Fibroblast of skin of abdomen (primary cell): ENCODE measurements at places on chromosomes 11 and 22.

DNA sequence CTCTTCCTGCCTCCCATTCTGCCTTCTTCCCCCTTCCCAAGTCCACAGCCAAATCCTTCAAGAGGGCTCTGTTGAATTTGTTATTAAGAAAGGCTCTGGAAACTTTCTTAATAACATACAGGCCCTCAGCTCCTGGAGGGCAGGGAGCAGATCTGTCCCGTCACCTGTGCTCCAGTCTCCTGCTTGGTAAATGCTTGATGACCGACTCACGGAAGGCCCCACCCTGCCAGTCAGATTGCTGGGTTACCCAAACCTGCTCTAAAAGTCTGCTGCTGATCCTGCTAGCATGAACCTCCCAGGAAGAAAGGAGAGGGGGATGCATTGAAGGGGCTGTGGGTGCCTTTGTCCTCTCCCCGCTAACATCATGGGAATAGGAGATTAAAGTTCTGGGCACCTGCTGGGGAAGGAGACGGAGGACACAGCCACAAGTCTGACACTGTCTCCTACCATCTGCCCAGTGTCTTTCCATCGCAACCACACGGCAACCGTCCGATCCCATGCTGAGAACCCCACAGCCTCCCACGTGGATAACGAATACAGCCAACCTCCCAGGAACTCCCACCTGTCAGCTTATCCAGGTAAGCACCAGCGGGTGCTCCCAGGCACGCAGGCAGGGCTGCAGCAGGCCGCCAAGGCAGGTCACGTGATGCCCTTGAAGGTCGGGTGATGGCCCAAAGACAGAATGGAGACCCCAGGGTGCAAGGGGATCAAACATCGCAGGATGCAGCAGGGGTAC, 22.5 kb downstream of the CD5 start:
- DNase-seq: no peak

GRCh38 chr22:37454857-37455686, 27.8 kb upstream of the ELFN2 start:
- DNase-seq: peak; percentile 82

- DNase-seq: no peak
Observed at GRCh38 chr11:103744496-103745153, 291.8 kb upstream of the DDI1 start.

GRCh38 chr11:20112291-20113148, 47.8 kb downstream of the DBX1 start:
- peak; percentile 95 for DNase-seq

DNA sequence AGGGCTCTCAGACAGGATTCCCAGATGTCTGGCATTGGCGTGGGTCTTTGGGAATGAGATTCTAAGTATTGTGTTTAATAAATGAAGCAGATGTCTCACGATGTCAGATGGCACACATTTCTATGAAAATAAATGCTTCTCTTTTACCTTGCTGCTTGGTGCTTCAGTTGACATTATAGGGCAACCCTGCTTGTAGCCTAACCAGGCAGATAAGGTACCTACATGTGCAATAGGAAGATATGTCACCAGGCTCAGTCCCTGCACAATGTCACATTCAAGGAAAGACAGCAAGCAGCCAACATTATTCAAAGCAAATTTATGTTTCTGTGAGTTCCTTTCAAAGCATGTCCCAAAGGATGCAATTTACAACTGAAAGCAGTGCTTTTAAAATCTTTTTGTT, 43.4 kb upstream of the SYN3 start:
- DNase-seq: no peak

GRCh38 chr22:49934891-49935557, 16.6 kb downstream of the CRELD2 start:
- DNase-seq: peak; percentile 69

- no peak for DNase-seq
Observed at GRCh38 chr11:128496249-128496648, 91.1 kb downstream of the ETS1 start.

DNA sequence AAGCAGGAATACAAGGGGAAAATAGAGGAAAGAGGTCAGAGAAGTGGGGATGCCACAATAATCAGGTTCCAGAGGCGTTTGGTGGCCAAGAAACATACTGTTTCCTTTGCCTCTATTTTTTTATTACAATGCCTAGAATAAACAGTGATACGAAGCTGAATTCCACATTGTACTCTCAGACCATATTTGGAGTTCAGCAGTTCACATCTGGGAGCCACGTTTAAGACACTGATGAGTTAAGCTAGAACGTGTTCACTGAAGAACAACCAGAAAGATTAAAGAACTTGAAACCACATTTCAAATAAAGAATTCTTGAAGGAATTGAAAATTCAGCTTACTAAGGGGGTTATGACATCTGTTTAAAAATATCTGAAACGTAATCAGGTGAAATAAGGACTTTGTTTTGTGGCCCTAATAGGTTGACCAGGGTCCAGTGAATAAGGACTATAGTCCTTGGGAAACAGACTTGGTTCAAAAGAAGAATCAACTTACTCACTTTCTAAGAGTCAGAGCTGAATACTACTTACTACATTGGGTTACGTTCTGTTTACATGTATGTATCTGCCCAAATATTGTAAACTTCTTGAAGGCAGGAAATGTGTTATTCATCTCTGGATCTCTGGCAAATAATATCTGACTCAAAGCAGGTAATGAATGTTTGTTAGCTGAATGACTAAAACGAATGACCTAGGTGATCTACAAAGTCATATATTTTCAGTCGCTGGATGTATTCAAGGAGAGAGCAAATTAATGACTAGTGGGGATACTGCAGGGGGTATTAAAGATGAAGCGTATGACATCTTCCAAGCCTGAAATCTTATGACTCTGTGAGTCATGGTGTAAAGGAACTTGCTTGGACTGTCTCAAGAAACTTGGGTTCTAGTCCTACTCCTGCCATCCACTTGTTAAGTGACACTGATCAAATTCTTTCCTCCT, 247.0 kb upstream of the NARS2 start:
- peak; percentile 73 for DNase-seq

DNA sequence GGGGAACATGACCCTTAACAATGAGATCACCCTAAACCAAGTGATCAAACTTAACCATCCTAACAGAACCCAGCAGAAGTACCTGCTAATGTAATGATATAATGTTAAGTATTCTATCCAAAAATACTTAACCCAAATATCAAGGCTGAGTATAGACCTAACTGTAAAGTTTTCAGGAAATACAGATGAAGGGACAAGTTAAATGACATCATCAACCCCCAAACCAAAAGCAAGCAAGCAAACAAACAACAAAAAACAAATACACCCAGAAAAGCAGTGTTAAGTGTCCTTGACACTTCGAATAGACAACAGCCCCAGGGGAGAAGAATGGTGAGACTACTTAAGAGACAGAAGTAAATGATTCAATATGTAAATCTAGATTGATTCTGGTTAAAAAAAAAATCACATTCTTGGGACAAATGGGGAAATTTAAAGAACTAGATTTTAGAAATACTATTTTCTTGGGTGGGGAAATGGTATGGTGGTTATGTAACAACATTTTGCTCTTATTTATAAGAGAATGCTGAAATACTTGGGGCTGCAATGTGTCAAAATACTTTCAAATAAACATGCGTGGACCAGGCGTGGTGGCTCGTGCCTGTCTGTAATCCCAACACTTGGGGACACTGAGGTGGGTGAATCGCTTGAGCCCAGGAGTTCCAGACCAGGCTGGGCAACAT, 2.5 kb downstream of the CSTF3 start:
- no peak for DNase-seq

DNA sequence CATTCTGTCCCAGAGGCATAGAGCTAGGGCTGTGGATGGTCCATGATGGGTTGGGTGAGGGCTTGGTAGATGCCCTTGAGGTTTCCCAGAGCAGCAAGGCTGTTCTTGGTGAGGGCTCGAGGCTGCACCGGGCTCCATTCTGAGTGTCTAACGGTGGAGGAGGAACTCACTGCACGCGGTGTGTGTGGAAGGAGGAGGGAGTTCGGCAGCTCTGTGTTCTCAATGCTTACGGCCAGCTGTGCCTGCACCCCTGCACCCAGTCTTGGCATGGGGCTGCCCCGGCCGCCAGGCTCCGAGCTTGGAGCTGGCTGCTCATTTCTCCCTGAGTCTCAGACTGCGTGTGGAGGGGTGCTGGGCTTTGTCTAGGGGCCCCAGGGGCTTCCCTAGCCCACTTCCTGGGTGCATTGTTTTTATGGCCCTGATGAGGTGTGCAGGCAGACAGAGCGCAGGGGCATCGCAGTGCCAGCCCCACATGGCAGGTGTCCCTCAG, 1247.1 kb downstream of the BRD1 start:
- no peak for DNase-seq

- no peak for DNase-seq
Observed at GRCh38 chr11:45174168-45174835, 27.9 kb downstream of the PRDM11 start.

DNA sequence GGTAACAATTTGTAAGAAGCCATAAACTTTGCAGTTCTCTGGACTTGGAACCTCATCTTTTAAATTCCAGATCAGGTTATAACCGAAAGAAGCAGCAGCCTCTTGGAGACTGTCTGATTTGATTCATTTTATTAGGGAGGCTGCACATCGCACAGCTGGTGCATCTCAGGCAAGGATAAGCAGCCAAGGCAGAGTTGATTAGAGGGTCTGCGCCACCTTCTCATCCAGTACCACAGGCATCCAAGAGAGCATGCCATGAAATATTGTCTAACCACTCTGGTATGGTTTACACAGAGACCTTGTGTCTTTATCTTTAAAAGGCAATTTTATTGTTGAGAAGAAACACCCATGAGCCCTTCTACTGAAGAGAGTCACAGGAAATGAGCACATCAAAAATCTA, 16.2 kb upstream of the CWF19L2 start:
- DNase-seq: peak; percentile 15

DNA sequence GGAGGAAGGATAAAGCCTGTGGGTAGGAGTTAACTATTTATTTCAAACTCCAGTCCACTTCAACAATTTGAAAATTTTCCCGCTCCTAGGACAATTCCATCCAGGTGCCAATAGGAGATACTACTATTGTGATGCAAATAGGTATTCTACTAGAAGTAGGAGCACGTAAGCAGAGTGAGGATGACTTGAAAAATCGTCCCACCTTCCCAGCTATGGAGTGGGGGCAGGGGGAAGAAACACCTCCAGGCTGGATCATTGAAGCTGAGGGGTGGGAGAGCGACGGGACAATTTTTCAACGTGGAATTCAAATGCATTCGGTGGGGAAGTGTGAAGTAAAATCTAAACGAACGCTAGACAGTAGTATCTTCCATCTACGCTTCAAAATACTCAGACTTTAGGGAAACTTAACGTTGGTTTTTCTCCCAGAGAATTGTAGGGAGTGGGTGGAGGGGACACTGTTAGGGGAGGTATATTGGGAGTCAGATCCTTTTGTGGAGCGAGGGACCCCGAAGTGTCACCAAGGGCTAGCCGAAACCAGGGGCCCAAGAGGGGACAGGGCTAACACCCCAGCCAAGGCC, 523 bp upstream of the ARHGAP42 start:
- DNase-seq: no peak

- DNase-seq: no peak
Observed at GRCh38 chr11:23232652-23233051, 372.4 kb upstream of the CCDC179 start.
